ENCODE measurements at places on chromosomes 3 and 15.

- DNase-seq = no peak
Measured at GRCh38 chr15:57152666-57153539, 223.4 kb upstream of the CGNL1 start.

GRCh38 chr3:47431225-47431624 is 44.5 kb downstream of the SCAP start:
- DNase-seq = no peak

GRCh38 chr3:132695422-132695821 is 26.8 kb downstream of the NPHP3 start:
- no peak for DNase-seq

DNA sequence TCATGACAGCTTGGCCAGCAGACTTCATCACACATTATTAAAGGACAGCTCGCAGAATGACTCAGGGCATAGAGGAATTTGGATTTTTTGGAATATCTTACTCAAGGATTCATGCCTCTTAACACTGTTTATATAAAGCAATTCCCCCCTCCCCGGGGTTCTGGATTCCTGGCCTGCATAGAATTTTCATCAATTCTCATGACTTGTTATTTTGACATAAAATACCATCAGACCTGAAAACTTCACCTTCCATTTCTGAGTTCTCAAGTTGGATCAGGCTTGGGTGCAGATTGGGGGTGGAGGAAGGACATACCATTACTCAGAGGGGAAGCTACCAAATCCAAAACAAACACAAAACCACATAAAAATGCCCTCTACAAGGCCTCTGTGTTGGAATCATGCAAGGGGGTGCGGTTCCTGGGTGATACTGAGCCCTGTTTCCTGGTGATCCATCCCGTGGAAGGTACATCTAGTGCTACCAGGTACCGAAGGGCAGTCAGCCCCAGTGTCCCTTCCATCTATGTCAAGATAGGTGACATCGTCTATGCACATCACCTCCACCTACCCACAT is 95.3 kb downstream of the DAPK2 start:
- no peak for DNase-seq

DNA sequence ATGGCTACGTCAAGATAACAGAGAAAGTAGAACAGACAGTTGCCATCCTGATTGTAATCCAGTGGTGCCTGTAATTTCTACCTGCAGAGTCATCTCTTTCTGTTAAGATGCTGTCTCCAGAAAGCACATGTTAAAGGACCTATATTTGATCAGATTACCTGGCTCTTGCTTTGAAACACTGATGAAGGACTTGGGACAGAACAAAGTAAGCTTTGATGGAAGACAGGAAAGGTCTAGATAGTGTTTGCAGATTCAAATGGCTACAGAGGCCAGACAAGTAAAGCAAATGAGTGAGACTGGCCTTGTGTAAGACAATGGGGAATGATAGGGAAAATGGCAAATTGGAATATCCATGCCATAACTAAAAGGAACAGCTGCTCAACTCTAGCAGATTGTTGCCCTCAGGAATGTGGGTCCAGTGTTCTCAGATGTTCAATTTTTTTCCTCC is 1.8 kb upstream of the GSK3B start:
- DNase-seq = no peak

DNA sequence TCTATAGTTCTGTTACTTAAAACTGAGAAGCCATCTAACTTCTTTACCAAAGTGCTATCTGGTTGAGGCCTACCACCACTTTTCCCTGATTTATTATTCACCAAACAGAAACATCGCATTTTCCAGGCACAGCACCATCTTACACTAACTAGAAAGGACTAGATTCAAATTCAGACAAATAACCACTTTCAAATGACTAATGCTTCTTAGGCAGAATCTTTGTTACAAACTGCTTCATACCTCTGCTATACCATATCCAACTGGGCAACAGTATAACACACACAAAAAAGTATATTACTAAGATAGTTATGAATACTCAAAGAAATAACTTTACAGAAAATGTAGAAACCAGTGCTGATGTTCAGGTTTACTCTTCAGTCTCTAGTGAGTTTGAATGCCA is 16.6 kb downstream of the DLG1 start:
- no peak for DNase-seq

DNA sequence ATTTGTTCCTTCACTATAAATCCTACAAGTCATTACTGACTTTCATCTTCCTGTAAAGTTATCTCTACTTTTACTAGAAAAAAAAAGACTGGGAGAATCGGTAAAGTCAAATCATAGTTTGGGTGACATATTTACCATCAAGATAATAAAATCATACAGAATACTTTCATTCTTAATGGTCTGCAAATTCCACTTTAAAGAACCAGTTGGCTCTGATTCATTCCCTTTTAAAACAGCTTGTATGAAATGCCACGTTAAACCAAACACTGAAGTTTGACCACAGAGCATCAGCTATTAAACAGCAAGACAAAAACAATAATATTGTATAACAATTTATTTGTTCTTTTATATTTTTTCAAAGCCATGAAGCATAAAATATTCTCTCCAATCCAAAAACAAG is 100.7 kb downstream of the FBN1 start:
- no peak for DNase-seq

DNA sequence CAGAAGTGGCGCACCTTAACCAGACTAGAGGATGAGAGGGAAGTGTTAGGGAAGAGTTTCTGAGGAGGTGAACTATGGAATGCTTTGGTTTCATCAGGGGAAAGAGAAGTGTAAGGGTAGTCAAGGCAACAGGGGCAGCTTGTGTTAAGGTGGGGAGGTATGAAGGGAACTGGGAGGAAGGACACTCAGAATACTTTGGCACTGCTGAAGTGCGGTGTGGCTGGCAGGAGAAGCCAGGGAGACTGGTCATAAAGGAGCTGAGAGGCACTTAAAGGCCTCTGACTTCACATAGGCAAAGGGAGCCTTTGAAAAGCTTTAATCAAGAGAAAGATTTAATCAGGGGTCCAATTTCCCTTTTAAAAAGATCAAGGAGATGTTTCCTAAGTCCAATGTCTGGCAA is 129.0 kb downstream of the ERC2 start:
- no peak for DNase-seq

DNA sequence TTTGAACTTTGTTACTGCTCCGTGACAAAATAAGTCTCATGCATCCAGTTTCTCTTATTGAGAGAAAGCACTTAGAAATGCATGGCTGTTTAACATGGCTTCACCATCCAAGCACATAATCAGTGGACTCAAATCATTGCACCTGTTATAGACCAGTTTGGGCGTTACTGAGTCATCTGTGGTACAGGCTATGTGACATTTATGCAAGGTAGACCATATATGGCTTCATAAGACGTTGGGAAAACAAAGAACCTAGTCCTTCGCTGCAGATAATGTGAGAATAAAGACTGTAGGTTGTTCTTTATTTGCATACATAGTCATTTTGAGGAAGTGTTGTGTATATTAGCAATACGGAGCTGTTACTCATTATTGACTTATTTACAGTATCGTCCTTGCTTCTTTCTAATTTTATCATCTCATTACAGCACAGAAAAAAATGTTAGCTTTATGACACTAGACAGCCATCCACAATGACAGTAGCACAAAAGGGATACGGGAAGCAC is 374.7 kb downstream of the IL5RA start:
- DNase-seq = no peak

DNA sequence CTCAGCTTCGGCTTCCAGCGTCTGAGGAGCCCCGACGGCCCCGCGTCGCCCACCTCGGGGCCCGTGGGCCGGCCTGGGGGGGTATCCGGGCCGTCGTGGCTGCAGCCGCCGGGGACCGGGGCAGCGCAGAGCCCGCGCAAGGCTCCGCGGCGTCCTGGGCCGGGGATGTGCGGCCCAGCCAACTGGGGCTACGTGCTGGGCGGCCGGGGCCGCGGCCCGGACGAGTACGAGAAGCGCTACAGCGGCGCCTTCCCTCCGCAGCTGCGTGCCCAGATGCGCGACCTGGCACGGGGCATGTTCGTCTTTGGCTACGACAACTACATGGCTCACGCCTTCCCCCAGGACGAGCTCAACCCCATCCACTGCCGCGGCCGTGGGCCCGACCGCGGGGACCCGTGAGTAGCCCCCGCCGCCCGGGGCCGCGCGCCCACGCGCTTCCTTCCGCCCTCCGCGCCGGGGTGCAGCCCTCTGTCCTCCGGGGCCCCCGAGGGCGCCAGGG is 462 bp downstream of the EDEM1 start:
- DNase-seq = no peak

GRCh38 chr3:50136714-50137405 is 18.3 kb upstream of the SEMA3F start:
- DNase-seq = no peak

DNA sequence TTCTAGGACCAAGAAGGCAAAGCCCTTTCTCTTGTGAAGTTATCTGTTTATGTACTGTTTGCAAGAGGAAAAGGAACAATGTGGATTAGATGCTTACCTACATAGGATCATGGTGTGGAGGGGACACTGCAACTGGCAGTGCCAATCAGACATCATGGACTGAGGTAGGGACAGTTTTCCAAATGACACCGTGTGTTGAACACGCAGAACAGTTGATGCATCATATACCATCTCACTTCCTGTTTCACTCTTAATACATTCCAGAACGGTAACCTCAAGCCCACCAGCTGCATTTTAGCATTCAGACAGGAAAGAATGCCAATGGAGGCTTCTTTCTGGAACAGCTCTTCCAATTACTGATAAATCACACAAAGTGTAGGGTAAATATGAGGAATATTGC is 397.7 kb upstream of the LMCD1 start:
- DNase-seq = no peak

DNA sequence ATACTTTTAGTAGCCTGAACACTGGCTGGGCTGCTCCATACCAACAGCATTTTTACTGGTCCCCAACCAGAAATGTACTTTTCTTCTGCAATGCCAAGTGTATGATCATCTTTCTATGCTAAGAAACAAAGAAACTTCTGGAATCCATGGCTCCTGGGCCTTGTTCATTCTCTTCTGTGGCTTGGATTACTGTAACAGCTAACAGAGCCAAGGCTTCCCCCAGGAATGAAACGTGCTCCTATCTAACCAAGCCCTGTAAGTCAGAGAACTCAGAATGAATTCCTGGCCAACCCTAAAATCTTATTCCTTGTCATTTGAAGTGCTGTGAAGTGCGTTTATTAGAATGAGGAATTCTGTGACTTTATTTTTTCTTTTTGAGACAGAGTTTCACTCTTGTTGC is 102.9 kb upstream of the RAD18 start:
- DNase-seq = no peak

GRCh38 chr3:185071287-185071800 is 81.5 kb downstream of the C3orf70 start:
- no peak for DNase-seq

DNA sequence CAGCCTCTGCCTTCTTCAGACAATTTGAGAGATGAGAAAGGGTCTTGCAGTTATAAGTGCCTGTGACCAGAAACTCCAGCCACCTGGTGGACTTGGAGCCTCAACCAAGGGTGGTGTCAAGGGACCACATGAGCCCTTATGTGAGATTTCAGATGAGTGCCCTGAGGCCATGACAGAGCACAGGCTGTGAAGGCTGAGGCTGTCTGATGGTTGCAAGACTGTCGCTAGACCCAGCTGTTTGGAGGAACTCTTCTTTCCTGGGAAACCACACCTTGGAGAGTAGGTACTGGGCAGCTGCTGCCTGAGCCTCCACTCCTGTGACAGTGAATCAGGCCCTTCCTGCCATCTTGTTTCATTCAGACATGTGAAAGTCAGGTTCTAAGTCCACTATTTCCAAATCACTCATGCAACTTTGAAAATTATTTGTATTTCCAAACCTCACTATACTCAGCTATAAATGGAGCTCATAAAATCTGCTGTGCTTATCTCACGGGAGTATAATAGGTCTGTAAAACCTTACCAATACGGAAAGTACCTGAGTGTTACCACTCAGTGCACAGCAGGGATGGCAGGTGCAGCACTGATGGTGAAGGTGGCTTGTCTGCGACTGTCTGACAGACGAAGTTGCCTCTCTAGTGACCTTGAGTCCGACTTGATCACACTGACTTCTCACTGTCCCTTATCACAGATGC is 99.4 kb downstream of the RPL39L start:
- DNase-seq = no peak

DNA sequence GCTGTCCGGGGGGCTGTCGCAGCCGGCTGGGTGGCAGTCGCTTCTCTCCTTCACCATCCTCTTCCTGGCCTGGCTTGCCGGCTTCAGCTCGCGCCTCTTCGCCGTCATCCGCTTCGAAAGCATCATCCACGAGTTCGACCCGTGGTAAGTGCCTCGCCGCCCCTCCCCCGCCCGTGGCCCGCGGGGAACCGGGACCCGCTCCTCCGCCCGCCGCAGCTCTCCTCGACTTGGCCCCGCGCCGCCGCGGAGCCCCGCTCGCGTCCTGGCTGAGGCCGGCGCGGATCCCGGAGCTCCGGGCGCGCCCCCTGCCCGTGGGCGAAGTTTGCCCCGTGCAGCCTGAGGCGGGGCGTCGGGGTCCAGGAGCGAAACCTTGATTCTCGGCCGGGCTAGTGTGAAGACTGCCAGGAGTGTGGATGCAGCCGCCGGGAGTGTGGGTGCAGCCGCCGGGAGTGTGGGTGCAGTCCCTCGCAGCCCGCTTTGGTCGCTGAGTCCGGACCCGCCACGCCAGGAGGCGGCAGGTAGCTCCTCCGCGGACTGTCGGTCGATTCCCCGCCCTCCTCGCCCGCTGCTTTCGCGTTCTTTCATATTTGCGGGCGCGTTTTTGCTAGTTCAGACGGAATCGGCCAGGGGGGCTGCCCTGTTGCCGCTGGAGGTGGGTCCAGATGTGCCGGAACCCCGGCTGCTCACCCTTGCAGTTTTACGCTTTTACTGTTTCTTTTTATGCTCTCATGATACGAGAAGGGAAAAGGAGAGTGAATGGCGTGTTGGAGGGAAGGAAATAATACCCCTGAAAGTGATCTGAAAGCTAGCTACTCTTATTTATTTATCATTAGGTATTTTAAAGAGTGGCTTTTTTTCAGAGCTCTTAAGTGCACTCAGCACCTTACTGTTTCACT is 692 bp downstream of the STT3B start:
- no peak for DNase-seq

GRCh38 chr15:41648097-41648496 is 12.1 kb upstream of the MGA start:
- DNase-seq = no peak

DNA sequence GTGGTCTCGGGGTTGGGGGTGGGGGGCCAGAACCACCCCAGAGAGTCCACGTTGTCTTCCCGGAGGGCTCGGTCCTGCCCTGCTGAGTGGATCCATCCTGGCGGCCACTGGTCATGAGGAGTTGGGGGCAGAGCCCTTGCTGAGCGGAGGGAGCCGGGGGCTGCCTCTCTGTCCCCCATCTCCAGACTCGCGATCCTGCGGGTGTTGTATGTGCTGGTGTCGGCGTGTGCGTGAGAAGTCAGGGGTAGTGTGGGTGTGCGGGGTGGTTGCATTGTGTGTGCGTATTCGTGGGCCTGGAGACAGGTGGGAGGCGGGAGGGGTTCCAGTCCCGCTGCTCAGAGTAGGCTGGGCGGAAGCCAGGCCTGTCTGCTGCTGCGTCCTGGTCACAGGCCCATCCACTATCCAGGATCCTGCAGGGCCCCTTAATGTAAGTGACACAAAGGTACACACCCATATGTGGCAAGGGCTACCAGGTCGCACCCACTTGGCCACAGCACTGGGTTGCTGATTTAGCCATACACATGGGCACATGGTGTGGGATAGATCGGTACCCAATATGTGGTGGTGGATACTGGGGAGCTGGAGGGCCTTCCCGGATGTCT is 30.7 kb downstream of the NBEAL2 start:
- DNase-seq = no peak
